ENCODE measurements at places on chromosomes 2 and 18.
A peak's percentile ranks its signal among the peaks of the same experiment; 100 is the strongest.

DNA sequence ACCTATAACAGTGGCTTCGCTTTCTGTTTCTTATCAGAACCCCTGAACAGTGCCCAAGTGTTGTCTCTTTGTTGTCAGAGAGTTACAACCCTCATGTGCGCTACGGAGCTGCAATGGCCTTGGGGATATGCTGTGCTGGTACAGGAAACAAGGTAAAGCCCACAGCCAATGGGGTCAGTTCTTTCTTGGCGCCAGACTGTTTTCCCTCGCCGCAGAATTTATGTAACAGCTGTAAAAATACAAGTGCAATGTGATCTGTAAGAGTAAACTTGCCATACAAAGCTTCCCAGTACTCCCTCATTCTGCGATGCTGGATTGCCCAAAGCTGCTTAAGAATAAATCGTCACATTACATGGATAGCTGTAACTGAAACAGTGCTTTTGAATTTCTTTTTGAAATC, 13.9 kb upstream of the HTR2B start:
- no peak for DNase-seq

- no peak for DNase-seq
Observed at GRCh38 chr2:118642501-118642900, 204.9 kb downstream of the EN1 start.

- DNase-seq = no peak
Observed at GRCh38 chr2:233862261-233862768, 5.9 kb downstream of the MSL3B start.

GRCh38 chr2:113755035-113755834, 1.2 kb downstream of the SLC35F5 start:
- peak; percentile 37 for DNase-seq
